ENCODE measurements at places on chromosomes 7 and 10.

DNA sequence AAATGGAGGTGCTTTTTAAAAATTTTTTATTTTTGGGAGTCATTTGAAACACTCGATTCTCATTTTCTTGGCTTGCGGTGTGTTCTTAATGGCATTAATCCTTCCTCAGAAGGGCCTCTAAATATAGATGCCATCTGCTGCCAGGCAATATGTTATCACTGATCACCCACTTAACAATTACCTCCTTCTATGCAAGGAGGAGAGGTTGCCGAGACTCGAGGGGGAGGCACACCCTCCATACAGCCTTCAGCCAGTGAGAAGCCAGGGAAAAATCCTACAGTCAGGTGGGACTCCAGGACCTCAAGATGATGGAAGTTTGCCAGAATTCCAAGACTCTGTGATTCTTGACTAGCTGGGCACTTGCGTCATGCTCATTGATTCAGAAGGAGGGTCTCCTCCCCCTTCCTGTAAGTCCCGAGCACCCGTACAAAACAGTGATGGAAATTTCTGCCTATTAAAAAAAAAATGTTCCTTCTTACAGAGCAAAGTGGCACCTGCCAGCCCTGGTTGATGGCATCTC is 574.5 kb downstream of the TYW1 start:
- no peak for DNase-seq

GRCh38 chr10:44977287-44978212 is 1.1 kb downstream of the DEPP1 start:
- DNase-seq, result no peak

GRCh38 chr10:78964952-78965633 is 103.7 kb upstream of the ZMIZ1 start:
- no peak for DNase-seq

GRCh38 chr10:96456296-96456840 is 57.4 kb downstream of the TLL2 start:
- DNase-seq, result no peak

DNA sequence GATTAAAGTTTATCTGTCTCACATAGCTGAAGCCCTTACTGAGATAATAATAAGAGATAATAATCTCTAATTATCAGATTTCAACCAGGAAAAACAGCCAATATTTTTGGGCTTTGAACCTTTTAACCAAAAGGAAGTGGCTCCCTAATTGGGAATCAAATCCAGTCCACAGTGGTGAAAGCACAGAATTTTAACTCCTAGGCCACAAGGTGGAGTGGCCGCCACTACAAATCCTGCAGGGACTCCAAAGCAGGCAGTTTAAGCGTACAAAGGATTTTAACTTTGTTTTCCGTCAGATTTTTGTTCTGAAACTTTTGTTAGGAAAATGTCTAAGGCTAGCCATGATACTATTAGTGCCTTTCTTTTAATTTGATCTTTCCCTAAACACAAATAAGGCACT is 99.6 kb upstream of the CCNY start:
- no peak for DNase-seq

DNA sequence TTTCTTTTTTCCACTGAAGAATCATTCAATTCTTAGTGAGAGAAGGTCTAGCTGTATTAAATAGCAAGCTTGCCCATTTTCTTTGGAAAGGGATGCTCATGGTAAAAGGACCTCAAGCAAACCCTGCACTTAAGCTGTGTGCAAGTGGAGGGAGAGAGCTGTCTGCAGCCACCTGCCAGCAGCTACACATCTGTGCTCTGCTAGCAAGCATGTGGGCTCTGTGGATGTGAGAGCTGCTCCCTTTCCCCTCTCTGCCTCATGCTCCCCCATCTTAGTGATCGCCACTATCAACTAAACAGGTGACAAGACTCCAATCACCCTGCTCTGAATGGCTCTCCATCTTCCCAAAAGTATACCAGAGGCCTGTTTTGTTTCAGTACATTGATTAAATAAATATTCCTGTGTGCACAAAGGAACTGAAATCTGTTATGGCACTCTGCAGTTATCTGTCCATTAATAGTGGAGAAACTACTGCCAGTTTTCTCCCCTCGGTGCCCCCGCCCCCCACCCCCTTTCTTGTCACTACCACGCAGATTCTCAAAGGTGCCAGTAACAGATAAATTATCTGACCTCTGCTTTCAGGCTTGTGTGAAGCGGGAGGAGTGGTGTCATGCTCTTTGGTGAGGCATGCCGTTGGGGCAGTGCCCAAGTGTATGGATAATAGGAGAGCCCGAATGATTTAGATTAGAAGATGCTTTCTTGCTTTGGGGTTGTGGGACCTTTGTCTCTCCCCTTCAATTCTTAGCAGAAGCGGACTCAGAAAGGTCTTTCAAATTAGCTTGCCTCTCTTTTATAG is 26.4 kb downstream of the AUTS2 start:
- no peak for DNase-seq

DNA sequence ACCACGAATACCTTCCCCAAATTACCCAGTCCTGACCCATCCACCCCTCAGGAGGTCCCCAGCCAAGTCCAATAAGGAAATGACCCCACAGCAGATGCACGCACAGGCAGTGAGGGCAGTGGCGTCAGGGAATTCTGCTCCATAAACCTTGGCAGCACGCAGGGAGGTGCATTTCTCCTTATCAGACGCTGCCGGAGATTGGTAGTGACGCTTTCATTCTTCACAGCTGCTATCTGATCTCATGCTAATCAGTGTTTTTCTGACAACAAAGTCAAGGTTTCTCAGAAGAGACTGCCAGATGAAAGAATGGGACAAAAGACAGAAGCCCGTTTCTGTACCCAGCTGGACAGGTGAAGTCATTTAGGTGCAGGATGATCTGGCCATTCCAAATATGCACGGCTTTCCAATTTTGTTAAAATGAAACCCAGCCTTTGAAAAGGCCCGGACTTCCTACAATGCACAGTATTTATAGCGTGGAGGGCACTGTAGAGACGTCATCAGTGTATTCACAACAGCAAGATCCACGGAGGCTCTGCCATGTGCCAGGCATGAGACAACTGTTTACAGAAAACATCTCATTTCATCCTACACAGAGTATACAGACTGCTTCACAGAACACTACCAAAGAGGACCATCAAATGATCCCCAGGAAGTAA is 35.3 kb downstream of the DIP2C start:
- no peak for DNase-seq
